Hippocampal formation (tissue), 2 donors: ENCODE measurements at places on chromosomes 12 and 14.

DNA sequence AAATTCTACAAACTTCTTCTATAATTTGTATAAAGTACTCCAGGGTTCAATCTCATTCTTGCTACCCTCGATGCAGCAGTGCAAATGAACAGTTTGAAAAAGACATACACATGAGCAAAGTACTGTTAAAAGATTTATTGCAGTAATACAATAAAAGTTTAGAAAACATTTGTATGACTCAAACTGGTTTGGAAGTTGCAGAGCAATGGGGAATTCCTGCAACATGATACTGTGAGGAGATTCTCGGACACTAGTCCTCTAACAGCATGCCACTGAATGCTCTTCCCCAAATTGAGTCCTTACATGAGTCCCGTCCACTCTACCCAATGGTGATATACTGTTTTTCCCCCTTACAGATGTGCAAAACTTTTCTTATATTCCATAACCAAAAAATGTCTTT lies 45.4 kb downstream of the ATG14 start:
- DNase-seq = no peak

DNA sequence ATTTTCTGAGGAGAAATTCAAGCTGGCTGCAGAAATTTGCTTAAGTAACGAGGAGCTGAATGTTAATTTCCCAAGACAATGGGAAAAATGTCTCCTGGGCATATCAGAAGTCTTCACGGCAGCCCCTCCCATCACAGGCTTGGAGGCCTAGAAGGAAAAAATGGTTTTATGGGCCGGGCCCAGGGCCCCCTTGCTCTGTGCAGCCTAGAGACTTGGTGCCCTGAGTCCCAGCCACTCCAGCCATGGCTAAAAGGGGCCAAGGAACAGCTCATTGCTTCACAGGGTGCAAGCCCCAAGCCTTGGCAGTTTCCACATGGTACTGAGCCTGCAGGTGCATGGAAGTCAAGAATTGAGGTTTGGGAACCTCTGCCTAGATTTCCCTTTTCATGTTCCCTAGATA lies 24.3 kb upstream of the HSP90AA1 start:
- no peak for DNase-seq

- DNase-seq = no peak
These were observed 378.1 kb downstream of the AACS start for GRCh38 chr12:125443341-125443740.

GRCh38 chr14:77065851-77066577 lies 32.0 kb upstream of the CIPC start:
- no peak for DNase-seq

GRCh38 chr12:53754633-53755264 lies 3.0 kb upstream of the CISTR start:
- no peak for DNase-seq

GRCh38 chr14:69045857-69046475 lies 66.9 kb upstream of the ACTN1 start:
- DNase-seq = no peak

GRCh38 chr12:32116897-32117296 lies 10.2 kb downstream of the BICD1 start:
- no peak for DNase-seq

- no peak for DNase-seq
These were observed 200.6 kb downstream of the BCAT1 start for GRCh38 chr12:24748326-24748725.

DNA sequence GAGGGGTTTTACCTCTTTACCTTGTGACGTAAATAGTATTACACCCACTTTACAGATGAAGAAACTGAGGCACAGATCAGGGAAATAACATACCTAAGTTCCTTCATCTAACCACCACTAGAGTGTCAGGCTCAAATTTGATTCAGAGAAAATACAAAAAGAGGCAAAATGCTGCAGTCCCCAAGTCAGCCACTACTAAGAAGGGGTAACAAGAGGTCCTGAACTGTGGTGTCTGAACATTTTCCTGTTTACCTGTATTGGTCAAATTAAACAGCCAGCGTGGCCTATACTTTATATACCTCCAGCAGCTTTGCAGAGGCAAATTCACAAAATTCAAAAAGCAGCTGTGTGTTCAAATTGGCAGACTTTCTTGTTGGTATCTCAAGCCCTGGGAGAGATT lies 92.0 kb downstream of the TBX5 start:
- no peak for DNase-seq

GRCh38 chr12:67634303-67634761 lies 14.2 kb upstream of the DYRK2 start:
- no peak for DNase-seq

DNA sequence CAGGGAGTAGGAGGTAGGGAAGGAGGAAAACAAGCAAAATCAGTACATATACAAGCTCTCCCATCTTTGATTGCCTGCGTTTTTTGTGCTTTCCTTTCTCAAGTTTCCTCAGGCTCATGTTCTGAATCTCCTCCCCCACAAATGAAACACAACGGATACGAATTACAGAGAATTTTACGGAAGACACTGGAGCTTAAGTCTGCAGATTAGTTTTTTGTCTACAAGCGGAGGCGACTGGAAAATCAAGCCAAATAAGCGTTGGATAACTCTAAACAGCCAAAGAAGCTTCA lies 612 bp downstream of the WBP11 start:
- DNase-seq = no peak

- DNase-seq = no peak
These were observed 1.7 kb downstream of the OTUB2 start for GRCh38 chr14:94027566-94028449.

GRCh38 chr14:35978561-35978960 lies 152.4 kb downstream of the BRMS1L start:
- DNase-seq = no peak

DNA sequence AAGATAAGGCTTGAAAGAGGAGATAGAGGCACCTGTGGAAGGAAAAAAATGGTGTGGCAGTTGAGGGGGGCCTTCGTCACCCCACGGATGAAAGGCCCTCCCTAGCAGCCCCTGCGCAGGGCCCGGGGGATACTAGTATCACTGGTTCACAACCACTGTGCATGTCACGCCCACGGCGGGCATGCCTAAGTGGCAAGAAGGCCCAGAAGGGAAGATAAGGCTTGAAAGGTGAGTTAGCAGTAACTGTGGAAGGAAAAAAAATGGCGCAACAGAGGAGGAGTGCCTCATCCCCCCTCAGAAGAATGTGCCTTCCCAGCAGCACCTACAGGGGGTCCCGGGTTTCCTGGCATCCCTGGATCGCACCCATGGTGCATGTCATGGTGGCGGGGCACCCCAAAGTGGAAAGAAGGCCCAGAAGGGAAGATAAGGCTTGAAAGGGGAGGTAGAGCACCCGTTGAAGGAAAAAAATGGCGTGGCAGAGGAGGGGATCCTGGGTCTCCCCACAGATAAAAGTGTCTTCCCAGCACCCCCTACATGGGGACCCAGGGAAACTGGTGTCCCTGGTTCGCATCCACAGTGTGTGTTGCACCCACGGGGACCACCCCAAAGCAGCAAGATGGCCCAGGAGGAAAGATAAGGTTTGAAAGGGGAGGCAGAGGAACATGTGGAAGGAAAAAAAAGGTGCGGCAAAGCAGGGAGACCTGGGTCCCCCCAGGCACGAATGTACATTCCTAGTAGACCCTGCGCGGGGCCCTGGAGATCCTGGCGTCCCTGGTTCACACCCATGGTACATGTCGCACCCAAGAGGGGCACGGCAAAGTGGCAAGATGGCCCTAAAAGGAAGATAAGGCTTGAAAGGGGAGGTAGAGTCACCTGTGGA lies 279.2 kb downstream of the ALG10 start:
- no peak for DNase-seq

GRCh38 chr14:101000711-101001250 lies 97.3 kb upstream of the RTL1 start:
- DNase-seq = no peak

GRCh38 chr12:132206046-132206434 lies 61.8 kb downstream of the NOC4L start:
- DNase-seq = no peak

- no peak for DNase-seq
These were observed 173.5 kb upstream of the KRR1 start for GRCh38 chr12:75684678-75685616.

- DNase-seq = no peak
These were observed 9.4 kb upstream of the DACT1 start for GRCh38 chr14:58628406-58628805.
